ENCODE measurements at places on chromosomes 12 and 14.
A peak's percentile ranks its signal among the peaks of the same experiment; 100 is the strongest.

DNA sequence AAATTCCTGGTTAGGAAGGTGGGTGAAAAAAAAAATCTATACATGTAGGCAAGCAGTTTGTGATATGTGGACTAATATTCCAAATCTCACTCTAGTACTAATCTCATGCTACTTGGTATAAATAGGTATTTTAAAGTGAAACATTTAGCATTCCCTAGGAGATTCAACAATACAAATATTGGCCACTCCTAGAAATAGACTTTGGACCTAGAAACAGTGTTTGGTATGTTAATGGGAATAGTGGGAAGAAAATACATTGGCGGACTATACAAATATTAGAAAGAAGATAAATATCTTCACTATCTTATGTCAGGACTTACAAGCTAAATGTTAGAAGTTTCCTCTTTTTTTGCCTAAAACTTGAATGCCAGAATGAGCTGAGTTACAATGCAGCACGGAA is 28.2 kb downstream of the HIGD1C start:
- no peak for DNase-seq

- DNase-seq = no peak
These were observed 27.1 kb downstream of the NT5DC3 start for GRCh38 chr12:103813949-103814348.

DNA sequence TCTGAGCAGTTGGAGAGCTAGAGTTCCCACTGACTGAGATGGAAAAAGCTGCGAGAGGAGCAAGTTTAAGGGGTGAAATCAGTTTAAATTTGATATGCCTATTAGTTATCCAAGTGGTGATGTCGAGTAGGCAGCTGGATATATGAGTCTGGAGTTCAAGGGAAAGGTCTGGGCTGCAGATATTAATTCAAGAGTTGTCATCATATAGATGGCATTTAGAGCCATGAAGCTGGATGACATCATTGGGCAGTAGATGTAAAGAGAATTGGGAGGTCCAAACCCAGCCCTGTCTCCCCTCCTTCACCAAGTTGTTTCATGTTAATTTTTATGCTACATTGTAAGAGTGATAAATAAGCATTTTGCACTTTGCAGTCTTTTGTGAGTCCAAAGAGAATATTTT is 898.1 kb downstream of the GALC start:
- DNase-seq = no peak

- DNase-seq = no peak
These were observed 148.2 kb downstream of the SLC38A6 start for GRCh38 chr14:61129168-61129745.

GRCh38 chr14:68495101-68496039 is 297.5 kb downstream of the ZFP36L1 start:
- peak; percentile 59 for DNase-seq

DNA sequence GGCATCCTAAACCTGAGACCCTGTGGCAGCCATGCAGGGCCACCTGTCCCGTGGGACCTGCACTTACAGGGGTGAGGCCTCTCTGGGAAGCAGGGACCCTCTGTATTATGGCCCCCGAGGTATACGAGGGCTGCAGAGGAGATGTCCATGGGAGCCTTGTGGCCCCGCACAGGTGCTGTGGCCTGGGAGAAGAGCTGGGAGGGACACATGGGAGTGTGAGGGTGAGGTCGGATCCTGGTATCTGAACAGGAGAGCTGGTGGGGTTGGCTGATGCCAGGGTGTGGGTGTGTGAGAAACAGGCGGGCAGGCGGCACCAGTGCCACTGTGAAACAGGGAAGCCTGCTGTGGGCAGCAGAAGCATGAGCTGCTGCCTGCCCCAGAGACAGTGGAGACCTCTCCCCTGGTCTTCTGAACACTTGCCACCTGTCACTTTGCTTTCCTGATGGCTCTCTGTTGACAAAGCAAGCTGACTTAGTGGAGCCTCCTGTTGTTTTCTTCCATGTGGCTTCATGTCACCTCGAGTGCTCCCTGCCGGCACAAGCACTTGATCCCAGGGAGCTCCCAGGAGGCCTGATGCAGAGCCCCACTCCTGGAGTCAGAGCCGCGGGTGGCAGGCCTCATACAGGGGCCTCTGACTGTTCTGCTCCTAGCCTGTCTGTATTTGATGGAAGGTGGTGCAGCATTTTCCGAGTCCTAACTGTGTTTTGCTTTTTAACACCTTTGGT is 19.8 kb upstream of the AMN start:
- DNase-seq = no peak

GRCh38 chr14:95200404-95200803 is 43.1 kb upstream of the DICER1 start:
- peak; percentile 72 for DNase-seq

GRCh38 chr14:59849411-59850130 is 21.0 kb downstream of the RTN1 start:
- peak; percentile 36 for DNase-seq

DNA sequence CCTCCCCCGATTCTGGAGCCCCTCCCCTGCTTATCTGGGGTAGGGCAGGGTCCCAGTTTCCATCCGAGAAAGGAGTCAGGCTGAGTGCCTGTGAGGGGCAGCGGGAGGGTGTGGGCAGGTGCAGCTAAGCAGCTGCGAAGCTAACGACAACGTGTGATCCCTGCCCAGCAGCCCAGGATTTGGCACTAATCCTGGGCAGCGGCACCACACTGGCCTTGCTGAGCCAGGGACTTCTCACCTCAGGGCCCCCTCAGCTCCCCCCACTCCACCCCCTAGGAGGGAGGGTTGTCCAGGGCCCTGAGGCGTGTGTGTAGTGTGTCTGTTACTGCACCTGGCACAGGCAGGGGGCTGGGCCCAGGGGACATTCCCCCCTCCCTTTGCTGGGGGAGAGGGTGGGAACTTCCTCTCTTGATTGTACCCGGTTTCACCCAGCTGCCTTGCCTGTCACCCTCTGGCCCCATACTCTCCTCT is 1.8 kb downstream of the SMIM41 start:
- DNase-seq = peak; percentile 65

DNA sequence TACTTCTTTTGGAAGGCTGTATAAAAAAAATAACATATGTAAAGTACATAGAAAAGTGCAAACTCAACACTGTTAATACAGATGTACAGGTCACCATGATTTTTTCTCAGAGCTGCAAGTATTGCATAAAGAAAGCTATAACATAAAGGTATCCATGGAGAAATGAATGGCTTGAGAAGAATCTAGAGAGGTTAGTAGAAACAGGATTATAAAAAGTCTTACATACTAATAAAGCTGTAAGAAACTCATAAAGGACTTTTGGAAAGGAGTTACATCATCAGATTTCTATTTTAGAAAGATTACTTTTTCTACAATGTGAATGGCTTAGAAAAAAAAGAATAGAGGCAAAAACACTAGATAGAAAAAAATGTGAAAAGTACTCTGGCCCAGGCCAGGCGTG is 46.4 kb downstream of the R3HDM2 start:
- no peak for DNase-seq

GRCh38 chr14:58631732-58632131 is 6.0 kb upstream of the DACT1 start:
- no peak for DNase-seq

- DNase-seq = no peak
These were observed 2.1 kb downstream of the DAO start for GRCh38 chr12:108881953-108882352.

DNA sequence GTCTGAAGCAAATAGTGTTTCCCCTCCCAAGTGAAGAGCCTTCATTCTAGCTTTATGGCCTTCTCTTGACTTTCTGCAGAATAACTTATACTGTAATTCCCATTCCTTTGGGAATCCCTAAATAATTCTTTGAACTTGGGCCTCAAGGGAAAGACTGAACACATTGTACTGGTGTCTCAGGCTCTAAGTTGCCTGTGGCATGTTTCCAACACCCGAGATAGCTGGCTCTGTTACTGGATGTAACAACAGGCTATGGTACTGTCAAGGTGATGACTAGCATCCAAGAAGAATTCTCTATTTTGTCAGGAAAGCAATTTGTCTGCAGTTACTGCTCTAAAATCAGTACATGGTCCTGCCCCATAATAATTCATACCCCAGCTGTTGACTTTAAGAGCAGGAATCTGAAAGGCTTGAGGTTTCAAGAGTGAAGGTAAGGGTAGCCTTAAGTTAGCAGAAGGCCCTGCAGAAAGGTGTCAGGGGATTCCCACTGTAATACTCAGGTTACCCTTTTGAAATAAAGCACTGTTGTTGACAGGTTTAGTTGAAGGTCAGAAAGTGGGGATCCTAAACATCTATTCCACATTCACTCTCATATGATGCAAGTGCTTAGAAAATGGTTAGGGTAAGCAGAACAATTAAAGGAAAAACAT is 5.2 kb downstream of the GPX2 start:
- DNase-seq = no peak

- peak; percentile 53 for DNase-seq
These were observed 185.6 kb upstream of the C14orf180 start for GRCh38 chr14:104393898-104394381.

- no peak for DNase-seq
These were observed 13.6 kb upstream of the FOXN3 start for GRCh38 chr14:89430391-89431236.

GRCh38 chr12:124464062-124464461 is 103.3 kb downstream of the NCOR2 start:
- DNase-seq = no peak

DNA sequence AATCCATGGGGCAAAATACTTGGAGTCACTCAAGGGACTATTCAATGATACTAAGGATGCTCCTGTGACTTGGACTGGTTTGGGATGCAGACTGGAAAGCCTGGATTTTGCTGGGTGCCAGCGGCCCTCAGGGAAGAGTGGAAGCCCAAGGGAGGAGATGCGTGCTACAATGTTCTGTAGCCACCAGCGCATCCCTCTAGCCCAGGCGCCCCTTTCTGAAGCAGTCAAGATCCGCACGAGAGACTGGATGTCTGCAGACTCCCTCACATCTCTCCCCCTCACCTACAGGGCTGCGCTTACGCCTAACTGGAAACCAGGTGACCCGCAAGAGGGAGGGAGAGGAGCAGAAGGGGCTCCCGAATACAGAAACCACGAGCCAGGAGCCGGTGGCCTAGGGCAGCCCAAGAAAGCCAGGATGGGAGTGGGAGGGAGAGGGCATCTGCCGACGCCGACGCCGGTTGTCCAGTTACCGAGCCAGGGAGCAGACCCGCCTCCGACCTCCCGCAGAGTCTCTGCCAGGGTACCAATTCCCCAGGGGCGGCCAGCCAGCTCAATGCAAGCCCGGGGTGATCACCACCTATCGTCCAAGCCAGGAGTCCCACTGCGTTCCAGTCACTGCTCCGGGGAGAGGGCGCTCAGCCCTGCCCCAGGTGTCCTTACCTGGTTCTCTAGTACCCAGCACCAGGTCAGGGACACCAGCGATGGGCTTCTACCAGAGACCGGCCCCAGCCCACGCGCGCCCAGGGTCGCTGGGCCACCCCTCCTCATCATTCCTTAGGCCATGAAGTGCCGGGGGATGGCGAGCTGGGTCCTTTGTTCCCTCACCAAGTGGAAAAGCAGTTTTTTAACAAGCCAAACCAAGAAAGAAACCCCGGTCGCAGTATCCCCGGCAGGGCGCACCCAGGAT is 1.2 kb downstream of the NTN4 start:
- DNase-seq = peak; percentile 43

DNA sequence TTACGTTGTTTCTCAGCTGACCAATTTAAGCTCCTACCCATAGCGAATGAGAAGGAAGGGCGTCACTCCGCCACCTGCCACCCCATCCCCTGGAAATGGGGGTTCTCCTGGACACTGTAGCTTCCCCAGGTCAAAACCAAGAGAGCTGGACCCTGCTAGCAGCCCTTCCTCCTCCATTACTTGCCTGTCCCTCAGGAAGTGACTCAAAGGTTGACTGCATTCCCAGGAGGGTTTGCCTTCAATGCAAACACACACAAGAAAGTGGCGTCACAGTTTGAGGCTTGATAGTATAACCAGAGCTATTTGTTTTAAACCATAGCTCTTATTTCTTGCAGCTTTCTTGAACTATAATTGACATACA is 79.1 kb downstream of the KCNK13 start:
- no peak for DNase-seq

GRCh38 chr12:24778486-24779304 is 170.2 kb downstream of the BCAT1 start:
- DNase-seq = no peak

GRCh38 chr12:124727922-124728321 is 135.7 kb downstream of the SCARB1 start:
- no peak for DNase-seq

- DNase-seq = peak; percentile 60
These were observed 156.7 kb downstream of the NUAK1 start for GRCh38 chr12:105982022-105982421.

GRCh38 chr14:100019156-100019744 is 46.0 kb upstream of the EVL start:
- no peak for DNase-seq

DNA sequence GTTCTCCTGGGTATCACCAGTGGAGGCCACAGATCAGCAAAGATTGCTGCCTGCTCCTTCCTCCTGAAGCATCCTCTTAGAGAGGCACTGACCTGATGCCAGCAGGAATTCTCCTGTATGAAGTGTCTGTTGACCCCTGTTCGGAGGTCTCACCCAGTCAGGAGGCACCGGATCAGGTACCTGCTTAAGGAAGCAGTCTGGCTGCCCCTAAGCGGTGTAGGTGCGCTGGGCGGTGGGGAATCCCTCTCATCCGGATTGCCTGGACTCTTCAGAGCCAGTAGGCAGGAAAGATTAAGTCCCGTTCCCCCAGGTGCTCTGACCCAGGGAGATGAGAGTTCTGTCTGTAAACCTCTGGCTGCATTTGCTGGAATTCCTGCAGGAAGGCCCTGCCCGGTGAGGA is 455.2 kb downstream of the CCDC91 start:
- DNase-seq = peak; percentile 33

- no peak for DNase-seq
These were observed 45.3 kb downstream of the SLC35F4 start for GRCh38 chr14:57820581-57820980.

GRCh38 chr12:100579844-100580243 is 6.4 kb downstream of the GAS2L3 start:
- DNase-seq = no peak

GRCh38 chr12:129903956-129904829 is at the start of gene TMEM132D:
TMEM132D (minus strand) TSS chr12:129904025.
- no peak for DNase-seq

DNA sequence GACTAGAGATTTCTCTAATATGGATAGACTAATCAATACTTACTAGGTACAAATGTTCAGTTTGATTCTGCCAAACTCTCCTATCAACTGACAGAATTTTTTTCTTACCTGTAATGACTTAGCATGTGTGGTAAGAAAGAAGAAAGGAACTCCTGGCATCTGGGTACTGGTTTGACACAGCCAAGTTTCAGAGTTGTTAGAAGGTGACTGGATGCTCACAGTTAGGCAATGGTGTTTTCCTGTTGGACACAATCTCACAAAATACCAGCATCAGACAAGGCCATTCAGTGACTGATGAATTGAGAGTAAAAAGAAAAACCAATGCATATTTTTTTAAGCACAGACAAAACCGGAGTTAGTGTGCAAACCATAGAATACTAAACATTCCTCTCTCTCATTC is 4.2 kb downstream of the MUCL1 start:
- no peak for DNase-seq

- no peak for DNase-seq
These were observed 68.3 kb upstream of the TUNAR start for GRCh38 chr14:95808371-95808770.

DNA sequence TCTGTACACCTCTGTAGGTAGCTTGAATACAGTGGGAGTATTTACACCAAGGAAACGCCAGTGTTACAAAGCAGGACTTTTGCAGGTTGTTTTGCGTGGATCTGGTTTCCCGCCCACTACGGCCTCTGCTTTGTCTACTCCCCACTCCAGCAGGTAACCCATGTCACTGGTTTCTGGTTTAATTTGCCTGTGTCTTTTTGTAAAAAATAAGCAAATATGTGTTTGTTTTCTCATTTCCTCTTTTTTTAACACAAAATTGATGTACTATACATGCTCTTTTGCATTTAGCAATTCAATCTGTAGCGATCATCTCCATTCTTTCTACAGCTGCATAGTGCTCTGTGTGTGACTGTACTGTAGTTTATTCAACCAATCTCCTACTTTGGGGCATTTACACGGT is 43.4 kb upstream of the SCN8A start:
- DNase-seq = no peak
